ENCODE measurements at places on chromosomes 2 and 18.

DNA sequence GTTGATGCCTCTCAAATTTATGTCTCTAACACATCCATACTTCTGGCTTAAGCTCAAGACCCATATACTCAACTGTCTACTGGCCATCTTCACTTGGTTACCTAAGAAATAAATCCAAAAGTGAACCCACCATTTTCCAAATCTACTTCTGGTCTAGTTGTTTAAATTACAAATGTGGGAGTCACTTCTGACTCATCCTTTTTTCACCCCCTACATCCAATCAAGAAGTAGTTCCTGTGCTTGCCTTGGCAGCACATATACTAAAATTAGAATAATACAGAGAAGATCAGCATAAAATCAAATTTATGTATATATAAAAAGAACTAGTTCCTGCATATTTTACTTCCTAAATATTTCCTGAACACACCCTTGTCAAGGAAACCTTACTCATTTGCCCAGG lies 53.6 kb downstream of the STRN start:
- no peak for DNase-seq

- no peak for DNase-seq
These were observed at the start of gene GYPC for GRCh38 chr2:126655500-126656430. GYPC (plus strand) TSS chr2:126656158; CDS start chr2:126656264, 106 bp downstream.

- DNase-seq: peak; percentile 39
These were observed 513 bp downstream of the TRIP12 start for GRCh38 chr2:229921101-229921891.

DNA sequence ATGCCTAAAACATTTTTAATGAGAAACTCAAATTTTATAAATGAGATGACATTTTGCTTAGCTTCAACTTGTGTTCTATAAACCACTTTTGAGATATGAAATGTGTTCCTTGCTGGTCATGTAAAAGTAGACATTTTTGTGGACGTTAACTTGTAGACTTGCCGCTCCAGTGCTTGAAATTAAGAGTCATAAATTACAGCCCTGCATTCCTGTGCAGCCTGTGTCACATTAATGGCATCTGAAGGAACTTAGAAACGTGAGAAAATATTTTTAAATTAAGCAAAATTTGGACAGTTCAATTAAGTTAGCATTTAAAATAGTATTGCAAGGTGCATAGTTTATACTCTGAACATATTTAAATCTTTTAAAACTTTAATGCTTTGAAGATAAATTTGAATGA lies 98.3 kb upstream of the LDLRAD4 start:
- DNase-seq: no peak

DNA sequence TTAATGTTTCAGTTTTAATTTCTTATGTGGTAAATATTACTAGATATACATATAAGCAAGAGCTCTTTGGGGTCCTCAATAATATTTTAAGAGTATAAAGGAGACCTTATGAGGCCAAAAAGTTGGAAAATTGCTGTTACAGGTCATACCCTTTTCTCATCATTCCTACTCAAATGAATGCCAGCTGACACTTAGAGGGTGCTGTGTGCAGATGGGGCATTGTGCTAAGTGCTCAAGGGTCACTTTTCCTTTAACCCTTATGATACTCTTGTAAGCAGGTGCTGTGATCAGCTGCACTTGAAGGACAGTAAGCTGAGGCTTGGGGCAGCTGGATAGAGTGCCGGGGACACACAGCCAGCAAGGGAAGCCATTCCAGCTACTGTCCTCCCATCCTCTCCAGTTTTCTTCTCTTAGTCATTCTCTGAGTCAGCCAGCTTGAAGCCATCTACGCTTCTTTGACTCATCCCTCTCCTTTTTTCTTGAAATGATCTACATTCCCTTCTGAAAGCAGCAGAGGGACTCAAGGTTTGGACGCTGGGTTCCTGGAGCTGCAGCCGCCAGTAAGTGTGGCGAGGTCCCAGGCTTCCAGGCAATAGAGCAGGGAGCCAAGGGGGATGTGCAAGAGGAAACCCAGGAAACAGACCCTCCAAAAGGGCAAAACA lies 42.0 kb upstream of the CREB1 start:
- no peak for DNase-seq

GRCh38 chr2:200399636-200400035 lies 93.1 kb downstream of the SPATS2L start:
- no peak for DNase-seq

All from stimulated activated CD4-positive, alpha-beta T cell treated with anti-CD3 and anti-CD28 coated beads, Interleukin-1b, Interleukin-23, amount 100 ng/mL, for 1 hour (primary cell).